Tibial nerve (tissue), 4 donors: ENCODE measurements at places on chromosomes 12 and 14. TPM values are rescaled to one million over a fixed set of nuclear protein-coding genes. Genes with fewer than 3 reads are reported as not detected.

The FBXO21 gene
- total RNA-seq: 154 TPM

The TMEM63C gene
- not detected for total RNA-seq

The HHIPL1 gene
- total RNA-seq: 3.3 TPM

The KIF26A gene
- 3.6 TPM for total RNA-seq

The SLC7A8 gene
- 26.2 TPM for total RNA-seq

The GALNT8 gene
- total RNA-seq: 2.5 TPM

The REP15 gene
- not detected for total RNA-seq
